ENCODE measurements at places on chromosomes 11 and 22. TPM values are rescaled to one million over a fixed set of nuclear protein-coding genes. Genes with fewer than 3 reads are reported as not detected.

The IFITM10 gene
- 0.32 TPM for total RNA-seq

The ZNF214 gene
- not detected for total RNA-seq

The IGHMBP2 gene
- 39.0 TPM for total RNA-seq

The RASL10A gene
- 0.65 TPM for total RNA-seq

The NDUFS8 gene
- 144 TPM for total RNA-seq

The FOLR2 gene
- not detected for total RNA-seq

The PTGDR2 gene
- total RNA-seq, result 0.10 TPM

The LINC01488 gene
- not detected for total RNA-seq

The TH gene
- not detected for total RNA-seq

The PAMR1 gene
- not detected for total RNA-seq

The MPPED2 gene
- total RNA-seq, result not detected

The MFRP gene
- total RNA-seq, result not detected

The BIRC3 gene
- 101 TPM for total RNA-seq

The TSPAN32 gene
- 2.1 TPM for total RNA-seq

The PELI3 gene
- total RNA-seq, result 15.3 TPM

The MAP6 gene
- 0.54 TPM for total RNA-seq

The PRDM10 gene
- 13.6 TPM for total RNA-seq

The ANO5 gene
- total RNA-seq, result not detected

The SULT4A1 gene
- not detected for total RNA-seq

Measured in activated T-helper 1 cell treated with anti-CD3 and anti-CD28 coated beads, Interleukin-12 subunit alpha, Interleukin-12 subunit beta, Interleukin-2, Interleukin-4 antibody, amounts not matched to agents 30 ng/mL and 10 ng/mL and 1 ng/mL, durations not matched to agents 14 hours and 24 hours and 36 hours (primary cell).